ENCODE measurements at places on chromosomes 12 and 14. TPM values are rescaled to one million over a fixed set of nuclear protein-coding genes. Genes with fewer than 3 reads are reported as not detected.

DNA sequence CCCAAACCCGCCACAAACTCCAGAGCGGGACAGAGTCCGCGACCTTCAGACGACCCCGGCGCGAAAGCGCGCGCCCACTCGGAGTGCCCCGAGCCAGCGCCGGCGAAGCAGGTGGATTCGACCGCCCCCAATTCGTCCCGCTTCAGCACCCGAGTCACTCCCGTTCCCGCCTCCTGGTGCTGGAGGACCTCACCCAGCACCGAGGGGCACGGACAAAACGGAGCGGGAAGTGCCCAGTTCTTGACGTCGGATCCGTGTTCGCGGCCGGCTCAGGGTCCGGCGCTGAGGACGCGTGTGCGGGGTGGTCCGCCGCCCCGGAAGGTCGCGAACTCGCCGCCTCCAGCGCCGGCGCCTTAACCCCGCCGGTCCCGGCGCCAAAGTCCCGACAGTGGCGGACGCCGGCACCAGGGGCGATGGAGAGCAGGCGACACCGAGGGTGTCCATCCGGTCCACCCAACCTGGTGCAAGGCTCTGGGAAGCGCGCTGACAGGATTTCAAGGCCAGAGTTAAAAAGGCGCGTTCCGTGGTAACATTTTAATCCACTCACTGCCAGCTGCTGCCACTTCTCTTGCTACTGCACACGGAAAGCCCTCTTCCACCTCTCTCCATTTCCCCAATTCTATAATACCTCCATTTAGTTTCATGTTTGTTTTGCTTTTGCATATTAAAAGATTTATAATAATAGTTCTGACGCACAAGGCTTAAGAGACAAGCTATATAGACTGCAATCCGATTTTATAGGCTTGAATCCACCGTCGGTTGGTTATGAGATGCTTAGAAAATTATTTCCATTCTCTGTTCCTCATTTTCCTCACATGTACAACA is 240.0 kb upstream of the CPNE8 start:
- no peaks in the 10 kb centered on the region for H3K4me1 ChIP-seq
- no peak overlapping the region for H3K27ac ChIP-seq
- H3K4me3 ChIP-seq, result peak overlapping the region; percentile 7
- H3K27me3 ChIP-seq, result peaks cover 22% of the 10 kb centered on the region
- DNase-seq, result no peak
- H3K36me3 ChIP-seq, result no peaks in the 10 kb centered on the region

DNA sequence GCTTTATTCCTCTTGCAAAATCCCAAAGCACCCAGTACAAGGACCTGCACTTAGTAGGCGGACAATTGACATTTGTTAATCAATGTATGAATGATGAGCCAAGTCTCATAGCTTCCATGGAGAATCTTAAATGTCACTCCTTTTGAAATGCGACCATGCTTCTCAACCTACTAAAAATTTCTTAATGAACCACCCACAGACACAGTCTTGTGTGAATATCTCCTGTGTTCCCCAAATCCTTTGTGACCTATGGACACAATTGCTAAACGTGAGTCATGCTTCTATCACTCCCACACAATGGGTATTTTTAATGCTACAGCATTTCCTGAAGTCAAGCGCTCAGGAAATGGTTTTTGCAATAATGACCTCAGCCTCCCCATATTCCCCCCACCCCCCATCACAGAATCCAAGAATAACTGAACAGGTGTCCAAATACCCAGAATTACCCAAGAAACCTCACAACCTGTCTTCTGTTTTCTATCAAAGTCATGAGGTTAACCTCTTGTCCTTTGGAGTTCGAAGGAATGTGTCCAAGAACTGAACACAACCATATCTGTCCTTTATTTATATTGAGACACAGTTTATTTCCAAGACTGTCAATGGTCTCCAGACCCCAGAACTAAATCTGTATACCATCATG is 163.6 kb upstream of the PLEKHG7 start:
- H3K4me3 ChIP-seq, result no peak overlapping the region
- no peaks in the 10 kb centered on the region for H3K36me3 ChIP-seq
- H3K4me1 ChIP-seq, result peaks cover 15% of the 10 kb centered on the region
- H3K27me3 ChIP-seq, result no peaks in the 10 kb centered on the region
- DNase-seq, result no peak

DNA sequence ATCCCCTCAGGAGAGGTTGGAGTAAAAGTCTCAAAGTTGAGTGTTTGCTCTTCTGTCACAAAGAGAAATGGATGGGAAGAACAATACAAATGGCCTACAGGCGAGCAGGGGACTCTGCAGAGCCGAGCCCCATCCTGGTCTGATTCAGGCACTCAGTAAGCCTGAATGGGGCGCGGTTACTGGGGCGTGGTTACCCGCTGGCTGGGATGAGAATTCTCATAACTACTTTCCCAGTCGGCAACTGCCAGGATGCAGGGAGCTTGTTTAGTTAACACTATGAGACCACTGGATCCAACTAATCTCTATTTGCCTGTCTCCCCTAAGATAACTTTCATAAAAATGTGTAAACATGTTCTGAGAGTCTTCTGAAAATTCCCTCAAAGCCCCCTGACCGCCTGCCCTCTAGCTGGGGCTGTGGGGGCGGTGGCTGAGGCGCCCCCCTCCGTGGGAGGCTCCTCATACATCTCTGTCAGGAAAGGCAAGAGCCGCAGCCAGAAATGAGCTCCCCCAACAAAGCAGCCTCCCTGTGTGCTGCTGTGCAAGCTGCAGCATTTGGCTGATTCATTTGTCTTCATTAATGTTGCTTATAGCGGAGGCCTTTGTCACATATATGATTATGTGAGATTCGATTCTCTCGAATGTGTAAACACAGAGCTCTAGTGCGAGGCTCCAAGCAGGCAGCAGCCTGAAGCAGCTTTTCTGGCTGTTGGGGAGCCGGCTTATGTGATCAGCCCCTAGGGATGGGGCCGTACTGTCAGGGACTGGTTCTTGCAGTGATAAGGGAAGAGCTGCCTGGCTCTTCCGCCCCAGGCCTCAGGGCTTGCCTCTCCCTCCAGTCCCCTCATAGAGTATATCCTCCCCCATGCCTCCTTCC is 126.1 kb upstream of the ARHGAP5 start:
- no peaks in the 10 kb centered on the region for H3K4me1 ChIP-seq
- DNase-seq, result no peak
- H3K4me3 ChIP-seq, result no peak overlapping the region
- H3K27me3 ChIP-seq, result peaks cover 9% of the 10 kb centered on the region

- H3K4me3 ChIP-seq, result peak overlapping the region; percentile 72
- H3K4me1 ChIP-seq, result peaks cover 78% of the 10 kb centered on the region
- DNase-seq, result no peak
- no peaks in the 10 kb centered on the region for H3K27me3 ChIP-seq
These were observed 7.9 kb downstream of the HDAC7 start for GRCh38 chr12:47811581-47812484.

GRCh38 chr12:109835827-109836226 is 2.6 kb upstream of the TRPV4 start:
- no peak overlapping the region for H3K4me3 ChIP-seq
- peaks cover 19% of the 10 kb centered on the region for H3K27me3 ChIP-seq
- H3K4me1 ChIP-seq, result no peaks in the 10 kb centered on the region
- H3K27ac ChIP-seq, result no peak overlapping the region
- no peaks in the 10 kb centered on the region for H3K36me3 ChIP-seq
- DNase-seq, result no peak

GRCh38 chr12:48349471-48349870 is 1.2 kb downstream of the ZNF641 start:
- peaks cover 18% of the 10 kb centered on the region for H3K4me1 ChIP-seq
- DNase-seq, result no peak
- H3K27ac ChIP-seq, result peak overlapping the region; percentile 25
- peak overlapping the region; percentile 93 for H3K4me3 ChIP-seq
- peaks cover 34% of the 10 kb centered on the region for H3K36me3 ChIP-seq
- H3K27me3 ChIP-seq, result no peaks in the 10 kb centered on the region

DNA sequence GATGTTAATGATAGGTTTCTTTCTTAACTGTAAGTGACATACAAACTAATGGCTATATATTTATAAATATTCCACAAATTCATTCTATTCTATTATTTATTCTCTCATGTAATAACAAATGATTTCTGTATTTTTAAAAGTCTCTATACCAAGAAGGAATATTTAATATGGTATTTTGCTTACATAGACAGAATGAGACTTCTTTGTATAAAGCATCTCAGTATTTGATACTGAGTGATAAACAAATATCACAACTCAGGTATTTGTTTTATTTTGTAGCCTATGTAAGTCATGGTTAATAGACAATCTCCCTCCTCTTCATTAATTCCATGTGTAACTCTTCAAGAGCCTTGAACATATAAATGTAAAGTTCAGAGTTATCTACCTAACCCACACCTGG is 18.0 kb downstream of the ATL1 start:
- no peaks in the 10 kb centered on the region for H3K36me3 ChIP-seq
- H3K27me3 ChIP-seq, result no peaks in the 10 kb centered on the region
- no peak overlapping the region for H3K4me3 ChIP-seq
- no peak for DNase-seq

GRCh38 chr12:41983394-41983793 is 161.3 kb downstream of the GXYLT1 start:
- no peaks in the 10 kb centered on the region for H3K4me1 ChIP-seq
- H3K36me3 ChIP-seq, result no peaks in the 10 kb centered on the region
- no peak for DNase-seq
- H3K27me3 ChIP-seq, result no peaks in the 10 kb centered on the region
- H3K27ac ChIP-seq, result no peak overlapping the region
- H3K4me3 ChIP-seq, result no peak overlapping the region

DNA sequence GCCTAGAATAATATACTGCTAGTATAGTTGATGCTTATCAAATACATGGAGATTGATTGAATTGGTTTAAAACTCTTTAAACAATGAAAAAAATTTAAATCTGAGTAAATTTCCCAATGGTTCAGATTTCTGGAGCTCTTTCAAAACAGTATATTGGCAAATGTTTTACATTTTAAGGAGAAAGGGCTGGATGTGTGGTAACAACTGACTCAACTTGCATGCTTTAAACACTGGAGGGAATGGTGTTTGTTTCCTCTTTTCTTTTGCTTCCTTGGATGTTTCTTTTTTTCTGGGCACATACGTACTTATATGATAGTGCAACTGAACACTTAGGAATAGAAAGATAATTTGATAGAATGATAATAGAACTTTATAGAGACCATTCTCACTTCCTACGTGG is 73.8 kb upstream of the RFX4 start:
- no peaks in the 10 kb centered on the region for H3K36me3 ChIP-seq
- no peaks in the 10 kb centered on the region for H3K27me3 ChIP-seq
- no peak overlapping the region for H3K4me3 ChIP-seq
- DNase-seq, result no peak
- H3K27ac ChIP-seq, result no peak overlapping the region

GRCh38 chr14:74616996-74617700 is 5.1 kb upstream of the LTBP2 start:
- DNase-seq, result no peak
- no peaks in the 10 kb centered on the region for H3K36me3 ChIP-seq
- peaks cover 18% of the 10 kb centered on the region for H3K27me3 ChIP-seq
- no peak overlapping the region for H3K27ac ChIP-seq

GRCh38 chr12:14723763-14724162 is 27.4 kb upstream of the GUCY2C start:
- H3K27ac ChIP-seq, result no peak overlapping the region
- no peaks in the 10 kb centered on the region for H3K36me3 ChIP-seq
- H3K4me3 ChIP-seq, result no peak overlapping the region
- peak; percentile 48 for DNase-seq
- no peaks in the 10 kb centered on the region for H3K27me3 ChIP-seq

DNA sequence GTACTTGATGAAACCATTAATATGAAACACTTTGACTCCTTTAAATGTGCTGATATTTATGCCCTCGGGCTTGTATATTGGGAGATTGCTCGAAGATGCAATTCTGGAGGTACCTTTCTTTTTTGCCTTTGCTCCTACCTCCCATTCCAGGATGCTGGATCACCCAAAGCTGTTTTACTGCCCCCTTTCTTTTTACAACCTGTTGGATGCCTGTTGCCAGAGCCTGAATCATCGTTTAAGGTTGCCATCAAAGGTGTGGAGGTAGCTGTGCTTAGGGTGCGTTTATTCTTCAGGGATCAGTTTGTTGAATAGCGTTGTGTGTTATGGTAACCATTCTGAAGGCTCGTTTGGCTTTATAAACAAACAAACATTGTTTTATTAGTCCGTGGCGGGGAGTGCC is 19.9 kb upstream of the TAMALIN start:
- no peak overlapping the region for H3K27ac ChIP-seq
- no peaks in the 10 kb centered on the region for H3K27me3 ChIP-seq
- no peaks in the 10 kb centered on the region for H3K4me1 ChIP-seq
- no peak overlapping the region for H3K4me3 ChIP-seq
- DNase-seq, result no peak

GRCh38 chr12:117134059-117134458 is 34.8 kb upstream of the TESC start:
- no peak overlapping the region for H3K4me3 ChIP-seq
- DNase-seq, result peak; percentile 86
- no peaks in the 10 kb centered on the region for H3K27me3 ChIP-seq
- H3K36me3 ChIP-seq, result no peaks in the 10 kb centered on the region
- H3K27ac ChIP-seq, result no peak overlapping the region

GRCh38 chr12:65537978-65538377 is 259.5 kb downstream of the MSRB3 start:
- H3K36me3 ChIP-seq, result no peaks in the 10 kb centered on the region
- no peak overlapping the region for H3K4me3 ChIP-seq
- no peak for DNase-seq
- H3K27me3 ChIP-seq, result no peaks in the 10 kb centered on the region

SCNN1A gene
- total RNA-seq, result 0.61 TPM

SRRM4 gene
- total RNA-seq, result under 0.01 TPM

HOXC5 gene
- 0.05 TPM for total RNA-seq

SLC25A21 gene
- total RNA-seq, result 0.90 TPM

ARHGEF40 gene
- total RNA-seq, result 6.9 TPM

CDKL1 gene
- 3.3 TPM for total RNA-seq

CMA1 gene
- total RNA-seq, result 0.28 TPM
